A549 treated with RU486 at 1 μM for 4 hours (cell line): ENCODE measurements at places on chromosomes 16 and 17. TPM values are rescaled to one million over a fixed set of nuclear protein-coding genes. Genes with fewer than 3 reads are reported as not detected.

CBX8 gene
- total RNA-seq = 13.1 to 22.3 TPM (median 20.3 TPM) in 5 replicates

OSGIN1 gene
- 25.8 to 55.8 TPM (median 33.7 TPM) in 5 replicates for total RNA-seq

HID1 gene
- total RNA-seq = 6.1 to 9.2 TPM (median 9.0 TPM) in 5 replicates

TSEN54 gene
- total RNA-seq = 24.6 to 49.5 TPM (median 42.8 TPM) in 5 replicates

RNF222 gene
- not detected in 5 replicates for total RNA-seq

HP gene
- not detected in 5 replicates for total RNA-seq

TNFRSF13B gene
- total RNA-seq = not detected in 5 replicates

G6PC3 gene
- 118 to 181 TPM (median 163 TPM) in 5 replicates for total RNA-seq

CBX2 gene
- 13.7 to 19.2 TPM (median 17.2 TPM) in 5 replicates for total RNA-seq

CCL1 gene
- not detected in 5 replicates for total RNA-seq

RRN3 gene
- 30.1 to 48.5 TPM (median 42.9 TPM) in 5 replicates for total RNA-seq

QPRT gene
- total RNA-seq = 0.70 to 1.1 TPM (median 1.0 TPM) in 5 replicates

SF3B3 gene
- 138 to 213 TPM (median 197 TPM) in 5 replicates for total RNA-seq

ITGAD gene
- total RNA-seq = not detected in 5 replicates

TMEM235 gene
- not detected in 5 replicates for total RNA-seq

TMEM92 gene
- 21.2 to 28.6 TPM (median 23.5 TPM) in 5 replicates for total RNA-seq

BAIAP3 gene
- total RNA-seq = 0.90 to 1.2 TPM (median 0.99 TPM) in 5 replicates

NAGLU gene
- total RNA-seq = 30.6 to 51.3 TPM (median 42.9 TPM) in 5 replicates

SDF2 gene
- total RNA-seq = 79.5 to 87.0 TPM (median 84.5 TPM) in 5 replicates

TBC1D3C gene
- total RNA-seq = not detected in 5 replicates

NOXO1 gene
- total RNA-seq = 0.16 to 0.44 TPM (median 0.28 TPM) in 4 of 5 replicates, not detected in the other

APOBR gene
- total RNA-seq = 0.06 to 0.10 TPM (median 0.07 TPM) in 5 replicates

ABCC6 gene
- 0.93 to 1.5 TPM (median 1.1 TPM) in 5 replicates for total RNA-seq

ABAT gene
- 0.18 to 0.52 TPM (median 0.39 TPM) in 5 replicates for total RNA-seq
